ENCODE measurements at places on chromosomes 6 and 20.
A peak's percentile ranks its signal among the peaks of the same experiment; 100 is the strongest.

- no peak for DNase-seq
These were observed 175.9 kb upstream of the SCGN start for GRCh38 chr6:25476126-25476525.

DNA sequence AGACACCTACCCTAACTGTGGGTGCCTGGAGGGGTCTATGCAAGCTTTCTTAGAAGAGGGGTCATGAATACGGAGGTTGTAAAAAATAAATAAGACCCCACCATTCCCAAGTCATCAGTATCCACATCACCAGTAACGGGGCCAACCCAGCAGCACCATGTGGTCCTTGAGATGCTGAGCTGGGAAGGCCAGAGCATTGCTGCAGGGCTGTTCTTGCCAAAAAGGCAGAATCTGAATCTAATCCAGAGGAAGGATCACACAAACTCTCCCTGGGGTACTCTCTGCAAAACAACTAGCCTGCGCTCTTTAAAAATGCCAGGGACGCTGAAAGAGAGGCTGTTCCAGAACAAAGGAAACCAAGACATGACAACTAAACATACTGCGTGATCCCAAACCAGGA lies 43.2 kb downstream of the SSR1 start:
- DNase-seq = no peak

- no peak for DNase-seq
These were observed 152.6 kb downstream of the DNAH8 start for GRCh38 chr6:38867726-38868125.

DNA sequence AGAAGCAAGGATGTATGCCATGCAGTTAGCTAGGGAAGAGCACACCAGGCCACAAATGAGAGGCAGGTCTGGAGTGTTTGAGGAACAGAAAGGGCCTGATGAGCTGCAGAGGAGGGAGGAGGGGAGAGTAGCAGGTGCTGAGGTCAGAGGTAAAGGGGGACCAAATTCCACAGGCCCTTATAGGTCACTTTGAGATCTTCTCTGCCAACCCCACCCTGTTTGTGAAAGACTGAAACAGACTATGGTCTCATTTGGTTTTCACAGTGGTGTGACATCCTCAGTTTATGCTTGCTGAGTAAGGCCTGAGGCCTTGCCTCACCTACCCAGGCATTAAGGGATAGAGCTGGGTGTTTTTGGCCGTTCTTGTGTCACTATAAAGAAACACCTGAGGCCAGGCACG lies 187.7 kb upstream of the MYLIP start:
- no peak for DNase-seq

GRCh38 chr20:23118144-23118543 lies 32.0 kb upstream of the CD93 start:
- DNase-seq = peak; percentile 57

DNA sequence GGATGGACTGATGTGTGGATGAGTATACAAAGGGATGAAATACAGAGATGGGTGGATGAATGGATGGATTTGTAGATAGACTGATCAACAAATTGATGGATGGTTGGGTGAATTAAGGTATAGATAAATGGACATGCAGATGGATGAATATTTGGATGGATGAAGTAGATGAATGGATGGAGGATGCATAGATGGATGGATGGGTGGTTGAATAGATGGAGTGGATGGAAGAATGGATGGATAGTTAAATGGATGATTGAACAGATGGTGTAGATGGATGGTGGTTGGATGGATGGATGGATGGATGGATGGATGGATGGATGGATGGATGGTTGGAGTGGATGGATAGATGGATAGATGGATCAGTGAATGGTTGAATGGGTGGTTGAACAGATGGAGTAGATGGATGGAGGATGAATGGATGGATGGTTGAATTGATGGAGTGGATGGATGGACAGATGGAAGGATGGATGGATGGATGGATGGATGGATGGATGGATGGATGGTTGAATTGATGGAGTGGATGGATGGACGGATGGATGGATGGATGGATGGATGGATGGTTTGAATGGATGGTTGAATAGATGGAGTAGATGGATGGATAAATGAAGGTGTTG lies 15.0 kb downstream of the SLC2A10 start:
- DNase-seq = no peak

- no peak for DNase-seq
These were observed 3.7 kb upstream of the CARMIL1 start for GRCh38 chr6:25275436-25275835.

DNA sequence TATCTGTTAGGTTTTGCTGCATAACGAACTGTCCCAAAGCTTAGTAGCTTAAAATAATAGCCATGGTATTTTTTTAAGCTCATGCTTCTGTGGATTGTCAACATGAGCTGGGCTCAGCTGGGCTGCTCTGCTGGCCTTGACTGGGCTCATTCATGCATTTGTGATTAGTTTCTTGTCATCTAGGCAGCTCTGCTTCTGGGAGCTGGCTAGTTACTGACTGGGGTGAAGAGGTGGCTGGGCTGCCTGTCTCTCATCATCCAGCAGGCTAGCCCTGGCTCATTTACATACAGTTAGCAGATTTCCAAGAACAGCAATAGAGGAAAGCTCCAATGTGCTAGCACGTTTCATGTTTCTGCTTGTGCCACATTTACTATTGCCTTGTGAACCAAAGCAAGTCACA lies 165.1 kb upstream of the PCSK2 start:
- no peak for DNase-seq

GRCh38 chr6:51350308-51350904 lies 531.7 kb downstream of the TFAP2B start:
- DNase-seq = no peak

GRCh38 chr6:100595456-100595855 lies 130.7 kb upstream of the SIM1 start:
- DNase-seq = no peak
